Breast epithelium (tissue), 4 donors: ENCODE measurements at places on chromosomes 6 and 20. TPM values are rescaled to one million over a fixed set of nuclear protein-coding genes. Genes with fewer than 3 reads are reported as not detected.

- DNase-seq = no peak
These were observed 967 bp downstream of the SMPDL3A start for GRCh38 chr6:122790028-122790422.

- peak; percentile 64 for DNase-seq
These were observed 124.5 kb downstream of the MRPL14 start for GRCh38 chr6:44002593-44003344.

DNA sequence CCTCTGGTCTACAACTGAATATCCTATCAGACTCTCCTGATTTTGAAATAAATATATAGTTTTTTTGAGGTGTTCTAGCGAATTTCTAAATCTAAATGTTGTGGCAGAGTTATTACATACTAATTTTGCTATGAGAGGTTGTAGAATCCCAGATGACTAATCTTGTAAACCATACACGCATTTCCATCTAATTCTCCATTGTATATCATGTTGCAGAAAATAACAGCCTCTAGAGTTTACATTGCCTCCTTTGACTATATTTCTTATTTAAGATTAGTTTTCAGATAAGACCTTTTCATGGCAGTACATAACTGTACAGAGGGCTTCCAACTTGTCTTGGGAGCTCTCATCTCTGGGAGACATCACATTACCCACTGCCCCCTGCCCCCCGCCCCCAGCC lies 22.9 kb downstream of the PTPN1 start:
- no peak for DNase-seq

DNA sequence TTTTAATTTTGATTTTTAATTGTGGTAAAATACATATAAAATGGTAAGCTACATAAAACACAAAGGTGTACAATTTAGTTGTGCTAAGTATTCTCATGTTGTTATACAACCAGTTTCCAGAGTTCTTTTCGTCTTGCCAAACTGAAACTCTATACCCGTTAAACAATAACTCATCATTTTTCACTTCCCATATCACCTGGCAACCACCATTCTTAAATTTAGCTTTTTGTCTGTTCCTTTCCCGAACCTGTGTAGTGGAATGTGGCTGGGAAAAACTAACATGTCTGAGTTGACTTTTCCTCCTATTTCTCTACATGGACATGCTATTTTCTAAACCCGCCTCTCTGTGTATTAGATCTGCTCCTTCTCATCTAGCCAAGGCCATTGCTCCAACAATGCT lies 27.6 kb downstream of the RPRD1B start:
- no peak for DNase-seq

Gene SYCP2
- 30.1 TPM for total RNA-seq

Gene WFDC2
- 43.9 TPM for total RNA-seq

Gene BPIFA1
- total RNA-seq = not detected
